ENCODE measurements at places on chromosomes 7 and 10.

- DNase-seq = peak; percentile 88
Measured at GRCh38 chr10:119686465-119687191, 35.4 kb downstream of the BAG3 start.

GRCh38 chr7:8221567-8221966 is 40.4 kb downstream of the ICA1 start:
- DNase-seq = no peak

DNA sequence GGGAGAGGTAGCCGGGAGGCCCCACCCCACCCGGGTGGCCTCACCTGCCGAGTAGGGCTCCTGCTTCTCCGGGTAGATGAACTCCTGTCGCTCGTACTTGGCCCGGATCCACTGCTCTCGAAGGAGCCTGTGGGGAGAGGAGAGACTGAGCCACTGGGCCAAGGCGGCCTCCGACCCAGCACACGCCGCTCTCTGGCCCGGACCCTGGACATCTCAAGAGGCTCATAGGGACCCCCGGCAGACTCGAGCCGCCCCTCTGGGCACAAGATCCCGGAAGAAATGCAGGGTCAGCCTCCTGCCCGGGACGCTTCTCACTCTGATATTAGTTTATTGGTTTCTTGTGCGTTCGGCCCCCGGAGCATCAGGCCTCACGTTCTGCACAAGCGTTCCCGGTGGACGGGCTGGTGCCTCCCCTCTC is 34.5 kb downstream of the ADAP1 start:
- no peak for DNase-seq

DNA sequence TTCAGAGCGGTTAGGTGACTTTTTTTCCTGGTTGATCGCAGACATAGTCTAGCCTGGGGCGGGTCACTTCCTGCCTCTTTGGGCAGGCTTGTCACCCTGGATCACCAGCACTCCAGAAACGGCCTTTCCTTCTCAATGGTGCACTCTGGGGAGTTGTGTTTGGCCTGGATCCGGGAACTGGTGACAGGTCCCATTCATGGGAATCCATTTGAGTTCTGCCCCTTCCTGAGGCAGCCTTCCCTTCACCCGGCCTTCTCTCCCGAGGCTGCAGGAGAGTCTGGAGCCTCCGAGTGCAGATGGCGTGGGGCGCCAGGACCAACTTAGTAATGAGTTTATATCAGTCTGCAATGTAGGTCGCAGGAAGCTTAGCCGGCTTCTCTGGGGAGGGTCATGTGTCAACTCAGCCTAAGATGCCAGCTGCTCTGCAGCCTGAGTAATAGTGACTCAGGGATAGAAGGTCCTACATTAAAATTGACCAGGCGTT is 54.2 kb downstream of the TACR2 start:
- no peak for DNase-seq

- DNase-seq = no peak
Measured at GRCh38 chr10:126337251-126337810, 50.9 kb downstream of the ADAM12 start.

GRCh38 chr7:129089521-129090212 is 34.8 kb upstream of the TNPO3 start:
- DNase-seq = no peak

DNA sequence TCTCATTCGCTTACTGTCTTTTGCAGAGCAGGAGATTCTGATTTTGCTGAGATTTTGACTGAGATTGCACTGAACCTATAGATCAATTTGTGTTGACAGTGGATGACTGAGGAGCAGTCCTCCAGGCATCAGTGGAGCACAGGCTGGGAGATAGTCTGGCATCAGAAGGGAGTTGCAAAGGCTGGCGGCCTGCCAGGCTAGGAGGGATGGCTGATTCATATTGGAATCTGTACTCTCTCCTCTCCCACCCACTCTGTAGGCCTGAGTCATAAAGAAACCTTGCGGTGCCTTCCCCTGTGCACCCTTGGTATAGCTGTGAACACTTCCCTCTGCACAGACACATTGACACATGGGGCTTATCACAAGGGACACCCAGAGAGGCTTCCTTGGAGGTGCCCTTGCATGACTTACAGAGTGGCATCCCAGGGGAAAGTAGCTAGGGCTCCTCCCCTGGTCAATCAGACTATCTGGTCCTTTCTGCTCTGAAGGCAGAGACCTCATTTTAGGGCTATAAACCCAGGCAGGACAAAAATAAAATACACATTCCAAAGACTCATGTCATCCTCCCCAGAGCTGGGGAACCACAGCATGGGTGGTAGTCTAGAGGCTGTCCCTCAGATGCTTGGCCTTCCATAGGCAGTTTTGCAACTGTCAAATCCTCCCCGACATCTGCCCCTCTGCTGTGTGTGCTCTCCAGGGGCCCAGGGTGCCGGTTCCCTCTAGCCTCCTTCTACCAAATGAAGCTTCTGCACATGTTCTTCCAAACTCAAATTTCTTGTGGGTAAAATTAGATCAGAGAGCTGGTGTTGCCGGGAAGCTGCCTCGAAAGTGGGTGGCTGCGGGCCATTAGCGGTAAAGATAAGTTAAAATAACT is 37.4 kb upstream of the EEPD1 start:
- peak; percentile 74 for DNase-seq

DNA sequence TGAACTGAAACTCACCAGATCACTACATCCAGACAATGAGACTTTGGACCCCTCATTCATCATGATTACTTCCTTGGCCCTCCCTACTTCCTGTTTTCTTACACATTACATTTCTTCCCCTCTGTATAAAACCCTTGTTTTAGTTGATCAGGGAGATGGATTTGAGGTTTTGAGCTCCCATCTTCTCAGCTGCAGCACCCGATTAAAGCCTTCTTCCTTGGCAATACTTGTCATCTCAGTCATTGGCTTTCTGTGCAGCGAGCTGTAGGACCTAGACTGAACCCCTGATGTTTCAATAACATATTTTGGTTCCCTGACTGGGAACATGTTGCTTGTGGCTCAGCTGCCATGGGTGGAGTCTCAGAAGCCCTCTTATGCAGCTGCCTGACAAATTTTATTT is 33.1 kb downstream of the NOLC1 start:
- no peak for DNase-seq

- DNase-seq = no peak
Measured at GRCh38 chr7:159211540-159212182, 67.0 kb upstream of the VIPR2 start.

- DNase-seq = no peak
Measured at GRCh38 chr10:30829901-30830300, 200.3 kb upstream of the LYZL2 start.

DNA sequence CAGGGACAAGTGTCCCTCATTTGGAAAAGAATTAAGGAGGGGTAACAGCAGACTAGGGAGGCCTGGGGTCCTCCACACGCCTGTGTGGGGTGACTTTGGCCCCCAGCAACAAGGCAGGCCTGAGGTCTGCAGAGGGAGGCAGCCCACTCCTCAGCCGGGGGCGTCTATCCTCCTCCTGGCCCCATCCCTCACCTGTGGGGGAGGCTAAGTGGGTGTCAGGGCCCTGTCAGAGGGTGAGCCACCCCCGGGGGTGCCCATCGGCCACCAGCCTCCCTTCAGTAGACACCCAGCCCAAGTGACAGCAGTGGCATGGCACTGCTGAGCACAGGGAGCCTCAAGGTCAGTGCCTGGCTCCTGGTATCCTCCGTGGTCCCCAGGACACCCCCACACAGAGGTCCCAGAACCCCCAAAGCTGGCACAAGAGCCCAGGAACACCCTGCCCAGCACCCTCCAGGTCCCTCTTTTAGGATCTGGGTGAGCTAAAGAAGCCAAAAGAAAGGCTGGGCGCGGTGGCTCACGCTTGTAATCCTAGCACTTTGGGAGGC is 693 bp upstream of the FXYD4 start:
- no peak for DNase-seq

DNA sequence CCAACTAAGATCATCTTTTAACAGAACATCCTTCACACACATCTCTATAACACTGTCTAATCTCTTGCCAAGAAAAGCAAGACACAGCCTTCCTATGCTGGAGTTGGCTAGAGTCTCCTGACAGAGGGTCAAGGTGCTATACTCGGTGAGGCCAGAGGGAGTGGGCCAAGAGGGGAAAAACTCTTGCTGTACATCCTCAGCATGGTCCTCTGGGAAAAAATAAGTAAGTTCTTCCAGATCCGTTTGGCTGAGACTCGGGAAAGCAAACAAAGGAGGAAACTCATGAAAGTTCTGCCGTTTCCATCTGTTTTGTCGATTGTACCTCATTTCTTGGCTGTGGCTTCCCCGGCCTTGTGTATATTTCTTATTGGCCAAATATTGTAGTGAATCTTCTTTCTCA is 33.9 kb downstream of the VWDE start:
- no peak for DNase-seq

GRCh38 chr7:34807548-34808340 is 149.7 kb downstream of the NPSR1 start:
- no peak for DNase-seq

DNA sequence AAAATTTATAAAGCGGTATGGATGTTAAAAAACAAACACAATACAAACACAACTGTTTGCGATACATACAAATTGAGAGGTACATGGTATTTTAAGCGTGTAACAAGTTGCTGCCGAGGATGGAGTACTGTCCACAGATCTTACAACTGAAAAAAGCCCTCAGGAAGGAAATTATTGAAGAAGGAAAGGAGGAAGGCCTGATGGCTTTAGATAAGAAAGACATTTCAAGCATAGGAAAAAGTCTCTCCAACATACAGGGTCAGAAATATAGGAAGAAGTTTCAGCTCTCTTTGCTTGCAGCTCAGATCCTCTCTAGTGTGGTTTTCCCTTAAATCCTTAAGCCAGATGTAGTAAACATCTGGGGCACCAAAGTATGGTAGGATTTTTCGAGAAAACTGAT is 25.0 kb downstream of the RBM28 start:
- no peak for DNase-seq

DNA sequence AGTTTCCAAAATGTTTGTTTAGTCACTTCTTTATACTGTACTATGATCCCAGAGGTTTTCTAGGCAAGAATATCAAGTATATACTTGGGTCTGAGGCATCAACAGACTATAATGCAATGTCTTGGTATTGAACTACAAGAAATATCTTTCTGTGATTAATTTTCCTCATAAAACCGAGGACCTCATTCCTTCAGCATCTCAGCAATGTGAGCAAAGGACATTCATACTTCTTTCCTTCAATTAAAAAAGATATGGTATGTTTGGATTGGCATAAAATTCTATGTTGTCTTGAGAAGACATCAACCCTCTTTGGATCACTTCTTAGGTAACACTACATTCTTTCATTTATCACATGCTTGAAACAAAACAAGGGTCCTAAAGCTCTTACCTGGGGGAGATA is 524.5 kb downstream of the PHTF2 start:
- no peak for DNase-seq

GRCh38 chr7:37391791-37392672 is 56.6 kb downstream of the ELMO1 start:
- DNase-seq = no peak

GRCh38 chr7:117323305-117323850 is 520 bp upstream of the WNT2 start:
- no peak for DNase-seq

DNA sequence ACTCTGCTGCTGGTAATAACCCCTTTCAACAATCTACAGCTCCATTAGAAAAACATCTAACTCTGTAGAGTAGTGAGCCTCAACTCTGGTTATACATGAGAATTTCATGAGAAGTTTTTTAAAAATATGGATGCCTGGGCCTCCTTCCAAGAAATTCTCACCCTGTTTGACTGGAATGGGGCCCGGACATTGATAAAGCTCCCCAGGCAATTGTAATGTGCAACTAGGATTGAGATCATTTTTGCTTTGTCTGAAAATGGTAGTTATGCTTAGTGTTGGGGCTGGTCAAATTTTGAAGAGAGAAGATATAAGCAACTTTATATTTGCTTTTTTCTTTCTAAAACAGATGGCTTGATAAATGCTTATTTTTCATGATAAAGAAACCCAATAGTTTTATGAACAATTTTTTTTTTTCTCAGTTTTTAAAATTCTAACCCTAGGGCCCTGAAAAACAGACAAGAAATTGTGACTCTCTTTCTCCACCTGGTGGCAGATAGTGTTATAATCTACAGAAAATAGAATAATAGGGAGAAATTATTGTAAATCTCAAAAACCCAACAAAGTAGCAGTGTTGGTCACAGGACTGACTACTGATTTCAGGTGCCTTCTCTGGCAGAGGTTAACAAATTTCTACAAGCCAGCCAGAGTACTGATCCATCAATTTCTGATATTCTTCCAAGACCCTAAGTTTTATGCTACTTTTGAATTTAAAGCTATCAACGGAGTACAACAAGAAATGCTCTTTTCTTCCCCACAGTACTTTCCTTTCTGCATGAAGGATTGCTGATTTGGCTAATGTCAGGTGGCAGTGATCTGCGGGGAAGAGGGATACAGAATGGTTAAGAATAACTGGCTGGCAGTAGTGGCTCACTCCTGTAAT is 174.8 kb downstream of the DKK1 start:
- no peak for DNase-seq

GRCh38 chr7:96700516-96700915 is 9.1 kb downstream of the SEM1 start:
- DNase-seq = no peak

GRCh38 chr7:2527505-2528467 is 8.2 kb downstream of the LFNG start:
- DNase-seq = peak; percentile 71

GRCh38 chr10:129330211-129330610 is 136.8 kb upstream of the MGMT start:
- DNase-seq = no peak

Measured in stimulated activated CD4-positive, alpha-beta T cell treated with anti-CD3 and anti-CD28 coated beads, Interleukin-4, amount 100 ng/mL, for 4 hours (primary cell).